ENCODE measurements at places on chromosomes 7 and 10.
A peak's percentile ranks its signal among the peaks of the same experiment; 100 is the strongest.

- DNase-seq = no peak
These were observed 29.6 kb upstream of the ATXN7L1 start for GRCh38 chr7:105905910-105906568.

DNA sequence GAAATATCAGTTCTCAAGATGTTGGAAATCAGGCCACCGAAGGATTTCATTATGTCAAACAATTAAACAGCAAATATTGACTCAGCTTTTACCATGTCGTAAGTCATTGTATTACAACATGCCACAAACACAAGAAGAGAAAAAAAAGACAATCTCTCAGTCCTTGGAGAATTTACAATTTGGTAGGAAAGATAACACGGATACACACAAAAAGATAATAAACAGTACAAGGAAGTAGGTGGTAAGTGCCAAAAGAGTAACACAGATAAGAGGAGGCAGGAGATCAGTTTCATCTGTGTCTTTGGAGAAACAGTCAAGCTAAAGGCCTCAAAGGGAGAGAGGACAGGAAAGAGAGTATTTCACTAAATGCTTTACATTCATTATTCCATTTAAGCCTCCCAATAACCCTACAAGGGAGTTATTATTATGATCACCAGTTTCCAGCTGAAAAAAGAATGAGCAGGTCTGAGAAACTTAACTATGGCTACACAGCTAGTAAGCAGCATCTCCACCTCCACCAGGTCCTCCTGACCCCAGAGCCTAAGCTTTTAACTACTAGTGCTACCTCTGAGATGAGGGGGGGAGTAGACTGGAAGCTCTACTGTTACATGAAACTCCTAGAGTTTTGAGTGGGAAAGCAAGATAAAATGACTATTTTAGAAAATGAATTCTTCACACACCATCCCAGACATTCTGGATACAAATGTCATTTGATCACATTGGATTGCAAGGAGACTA is 13.9 kb upstream of the DNAJC1 start:
- no peak for DNase-seq

DNA sequence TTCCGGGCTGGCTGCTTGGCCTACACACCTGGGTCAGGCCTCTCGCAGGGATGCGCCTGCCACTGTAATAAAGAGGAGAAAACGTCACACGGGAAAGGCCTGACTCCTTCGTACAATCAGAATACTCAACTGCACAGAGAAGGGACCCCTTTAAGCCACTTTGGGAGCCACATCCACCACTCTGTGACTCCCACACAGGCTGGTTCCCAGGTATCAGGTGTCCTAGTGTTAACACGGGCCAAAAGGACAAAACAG is 5.8 kb upstream of the ZNF736 start:
- DNase-seq = no peak

GRCh38 chr7:140156460-140157080 is 20.2 kb downstream of the KDM7A start:
- no peak for DNase-seq

GRCh38 chr7:43937444-43937843 is 11.2 kb downstream of the UBE2D4 start:
- DNase-seq = no peak

DNA sequence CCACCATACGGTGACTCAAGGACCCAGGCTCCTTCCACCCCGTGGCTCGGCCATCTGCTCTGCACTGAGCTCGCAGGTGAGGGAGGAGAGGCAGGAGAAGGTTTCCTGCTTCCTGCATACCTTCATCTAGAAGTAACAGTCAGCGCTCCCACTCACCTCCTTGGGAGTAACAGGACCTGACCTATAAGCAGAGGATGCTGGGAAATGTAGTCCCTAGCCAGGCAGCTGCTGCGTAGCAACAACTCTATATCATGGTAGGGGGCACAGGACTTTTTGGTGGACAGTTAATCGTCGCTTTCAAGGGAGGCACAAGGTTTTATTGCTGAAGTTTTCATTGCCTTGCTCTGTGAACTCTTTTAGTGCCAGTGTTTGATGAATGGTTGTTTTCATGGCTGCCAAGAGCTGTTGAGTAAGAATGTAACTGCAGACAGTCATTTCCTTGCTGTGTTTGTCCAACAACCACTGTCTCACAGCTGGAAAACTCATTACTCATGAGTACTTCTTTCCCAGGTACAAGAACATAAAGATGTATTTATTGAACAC is 10.2 kb upstream of the ZFYVE27 start:
- DNase-seq = no peak

DNA sequence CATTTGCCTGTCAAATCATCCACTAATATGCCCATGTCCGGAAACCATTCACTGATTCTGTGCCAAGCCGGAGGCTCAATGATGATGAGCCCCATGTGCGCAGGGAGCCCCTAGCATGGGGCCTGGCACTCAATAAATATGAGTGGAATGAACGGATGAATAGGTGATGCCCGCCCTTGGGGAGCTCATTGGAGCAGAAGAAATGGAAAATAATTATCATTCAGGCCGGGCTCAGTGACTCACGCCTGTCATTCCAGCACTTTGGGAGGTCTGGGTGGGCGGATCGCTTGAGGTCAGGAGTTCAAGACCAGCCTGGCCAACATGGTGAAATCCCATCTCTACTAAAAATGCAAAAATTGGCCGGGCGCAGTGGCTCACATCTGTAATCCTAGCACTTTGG is 11.0 kb downstream of the RHBDD2 start:
- no peak for DNase-seq

- no peak for DNase-seq
These were observed 103.6 kb downstream of the LYZL1 start for GRCh38 chr10:29392376-29393021.

- peak; percentile 10 for DNase-seq
These were observed 36.6 kb downstream of the PRKCQ start for GRCh38 chr10:6543431-6544005.

DNA sequence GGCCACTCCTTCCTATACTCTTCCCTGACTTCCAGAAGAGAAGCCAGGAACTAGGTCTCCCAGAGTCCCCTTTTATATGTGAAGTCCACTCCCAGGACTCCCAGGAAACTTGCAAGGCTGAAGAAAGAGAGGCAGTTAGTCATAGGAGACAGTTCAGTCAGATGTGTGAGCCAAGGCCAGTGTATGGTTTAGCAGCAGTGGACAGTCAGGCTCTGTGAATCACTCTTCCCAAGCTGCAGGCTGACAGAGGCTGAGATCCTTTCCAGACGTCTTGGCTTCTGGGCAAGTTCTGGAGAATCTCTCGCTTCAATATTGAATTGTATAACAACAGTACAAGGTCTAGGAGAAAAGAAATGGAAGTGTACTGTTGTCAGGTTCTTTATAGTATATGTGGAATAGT is 26.9 kb downstream of the BLVRA start:
- no peak for DNase-seq

DNA sequence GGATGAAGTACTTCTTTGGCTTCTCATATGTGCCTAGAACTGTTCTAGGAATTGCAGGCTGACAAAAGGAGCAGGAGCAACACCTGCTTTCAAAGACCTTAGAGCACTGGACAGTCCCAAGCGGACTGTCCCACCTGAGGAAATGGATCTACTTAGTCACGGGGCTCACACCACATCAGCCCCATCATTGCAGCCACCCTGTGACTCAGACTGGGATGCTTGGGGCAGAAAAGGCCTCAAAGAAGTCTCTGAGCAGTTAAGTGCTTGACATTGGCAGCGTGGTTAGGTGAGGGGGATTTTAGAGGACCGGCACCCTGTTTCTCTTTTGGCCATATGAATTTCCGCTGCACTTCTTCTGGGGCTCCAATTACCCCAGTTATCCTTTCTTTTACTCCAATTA is 256.6 kb downstream of the USP6NL start:
- DNase-seq = no peak

DNA sequence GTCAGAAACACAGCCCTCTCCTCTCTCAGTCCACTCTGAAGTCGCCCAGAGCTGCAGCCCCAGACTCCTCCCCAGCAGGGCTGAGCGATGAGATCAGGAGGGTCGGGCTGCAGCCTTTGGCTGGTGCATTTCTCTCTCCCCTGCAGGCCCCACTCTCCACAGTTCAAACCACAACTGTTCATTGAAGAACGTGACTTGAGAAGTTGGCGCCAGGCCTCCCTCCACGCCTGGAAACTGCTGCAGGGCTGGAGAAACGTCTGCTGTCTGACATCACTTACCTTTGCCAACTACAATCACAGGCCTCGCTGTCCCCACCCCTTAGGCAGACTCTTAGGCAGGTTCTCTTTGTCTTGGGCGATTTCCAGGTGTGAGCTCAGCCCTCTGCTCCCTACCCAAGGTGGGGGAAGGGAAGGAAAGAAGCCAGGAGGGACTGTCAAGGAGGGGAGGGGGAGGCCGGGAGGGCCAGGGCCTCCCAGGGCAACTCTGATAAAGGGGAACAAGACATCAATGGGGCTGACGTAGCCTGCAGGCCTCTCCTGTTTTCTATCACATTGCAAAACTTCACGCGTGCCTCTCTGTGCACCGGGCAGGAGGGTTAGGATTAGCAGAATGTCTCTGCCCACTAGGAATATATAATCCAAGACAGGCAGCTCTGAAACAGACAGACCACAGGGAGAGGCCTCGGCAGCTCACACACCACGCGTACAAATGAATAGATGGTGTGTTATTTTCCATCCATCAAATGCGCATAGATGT is 32.7 kb downstream of the CALML5 start:
- no peak for DNase-seq

DNA sequence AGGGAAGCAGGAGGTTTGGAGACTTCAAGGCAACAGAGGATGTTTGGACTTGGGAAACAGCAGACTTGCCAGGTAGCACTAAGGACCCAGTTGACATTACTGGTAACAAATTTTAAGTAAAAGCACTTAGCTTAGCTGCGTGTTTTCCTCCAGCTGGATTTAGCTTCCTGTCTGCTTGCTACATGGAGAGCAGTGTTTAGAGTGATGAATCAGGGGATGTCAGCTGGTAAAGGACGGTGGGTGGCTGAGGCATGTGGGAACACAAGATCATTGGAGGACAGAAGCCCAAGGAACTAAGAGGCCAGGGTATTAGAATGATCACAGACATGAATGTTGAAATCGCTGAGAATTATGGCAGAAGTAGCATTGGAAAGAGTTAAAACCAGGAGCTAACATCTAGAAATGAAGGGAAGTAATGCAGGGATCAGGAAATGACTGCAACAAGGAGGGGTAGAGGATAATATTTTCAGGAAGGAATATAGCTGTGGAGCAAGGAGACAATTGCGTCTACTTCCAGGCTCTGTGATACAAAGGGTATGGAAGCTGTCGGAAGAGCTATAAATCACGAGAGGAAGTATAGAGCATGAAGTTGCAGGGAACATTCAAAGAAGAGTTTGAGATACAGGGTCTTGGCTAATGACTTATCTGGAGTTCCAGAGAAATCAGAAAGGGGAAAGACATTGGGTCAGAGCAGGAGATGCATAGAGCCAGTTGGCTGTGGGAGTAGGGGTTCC is 34.4 kb downstream of the CALD1 start:
- DNase-seq = no peak

GRCh38 chr10:29839826-29840515 is 205.2 kb upstream of the SVIL start:
- no peak for DNase-seq

- DNase-seq = no peak
These were observed 44.5 kb upstream of the CAV2 start for GRCh38 chr7:116455009-116455408.

DNA sequence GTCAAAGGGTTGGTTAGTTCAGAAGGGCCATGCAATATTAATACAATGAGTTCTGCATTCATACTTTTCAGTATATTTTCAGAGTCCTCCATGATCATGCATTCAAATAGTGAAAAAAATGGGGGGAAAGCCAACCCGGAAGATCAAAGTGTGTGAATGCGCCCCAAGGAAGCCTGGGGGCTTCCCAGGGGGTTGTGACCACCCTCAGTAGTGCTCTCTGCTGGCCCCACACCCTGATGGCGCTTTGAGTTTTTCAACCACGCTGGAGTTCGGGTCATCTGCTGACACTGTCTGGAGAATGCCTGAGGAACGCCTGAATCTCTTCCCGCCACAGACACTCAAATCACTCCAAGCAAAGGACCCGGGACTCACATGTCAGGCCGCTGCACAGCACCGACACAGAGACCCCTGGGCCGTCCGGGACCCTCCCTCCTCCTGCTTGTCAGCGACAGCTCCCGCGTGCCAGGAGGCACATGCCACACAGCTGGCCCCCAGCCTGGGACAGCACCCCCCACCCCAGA is 1.0 kb downstream of the TNS3 start:
- DNase-seq = no peak

DNA sequence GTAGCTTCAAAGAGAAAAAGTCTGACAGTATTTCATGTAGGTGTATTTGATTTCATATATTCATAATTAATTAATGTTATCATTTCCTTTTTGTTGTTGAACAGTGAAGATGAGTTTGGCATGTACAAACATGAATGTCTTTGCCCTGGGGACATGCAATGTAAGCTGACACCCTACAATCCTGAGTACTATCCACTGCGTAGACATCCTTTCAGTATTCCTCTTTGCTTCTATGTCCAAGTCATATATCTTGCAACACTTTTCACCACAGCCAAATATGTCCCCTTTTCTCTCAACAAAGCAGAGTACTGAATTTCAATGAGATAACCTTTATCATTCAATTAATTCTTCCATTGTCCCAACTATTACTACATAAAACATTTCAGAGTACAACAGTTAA is 93.6 kb downstream of the GPR37 start:
- no peak for DNase-seq

GRCh38 chr7:128899392-128899791 is 11.1 kb downstream of the KCP start:
- DNase-seq = no peak

DNA sequence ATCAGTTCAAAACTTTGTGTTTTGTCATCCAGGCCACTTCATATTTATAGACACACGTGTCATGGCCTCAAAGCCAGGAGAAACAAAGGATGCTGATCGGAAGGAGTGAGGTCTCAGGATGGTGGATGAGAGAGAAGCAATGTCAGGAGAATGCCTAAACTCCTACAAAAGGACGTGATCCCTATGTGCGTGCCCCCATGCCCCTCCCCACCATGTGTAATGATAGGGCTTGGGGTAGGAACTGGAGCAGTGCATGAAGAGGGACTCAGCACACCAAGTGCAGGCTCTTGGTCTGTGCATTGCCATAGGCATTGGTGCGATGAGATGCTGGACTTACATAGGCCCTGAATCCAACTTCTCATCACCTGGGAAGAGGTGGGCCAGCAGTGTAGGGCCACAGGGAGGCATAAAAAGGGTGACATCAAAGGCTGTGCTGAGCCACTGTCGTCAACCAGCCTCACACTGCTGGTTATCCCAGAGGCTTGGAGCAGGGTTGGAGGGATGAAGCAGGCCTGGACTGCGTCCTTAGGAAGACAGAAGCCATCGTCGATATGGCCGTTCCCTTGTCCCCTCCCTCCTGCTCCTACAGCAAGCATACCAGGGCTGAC is 46.9 kb upstream of the GDF10 start:
- DNase-seq = no peak

Data from stimulated activated CD8-positive, alpha-beta memory T cell treated with anti-CD3 and anti-CD28 coated beads, Interleukin-12 subunit alpha, Interleukin-12 subunit beta, amount 100 ng/mL, for 4 hours (primary cell).